ENCODE measurements at places on chromosomes 5 and 9.

DNA sequence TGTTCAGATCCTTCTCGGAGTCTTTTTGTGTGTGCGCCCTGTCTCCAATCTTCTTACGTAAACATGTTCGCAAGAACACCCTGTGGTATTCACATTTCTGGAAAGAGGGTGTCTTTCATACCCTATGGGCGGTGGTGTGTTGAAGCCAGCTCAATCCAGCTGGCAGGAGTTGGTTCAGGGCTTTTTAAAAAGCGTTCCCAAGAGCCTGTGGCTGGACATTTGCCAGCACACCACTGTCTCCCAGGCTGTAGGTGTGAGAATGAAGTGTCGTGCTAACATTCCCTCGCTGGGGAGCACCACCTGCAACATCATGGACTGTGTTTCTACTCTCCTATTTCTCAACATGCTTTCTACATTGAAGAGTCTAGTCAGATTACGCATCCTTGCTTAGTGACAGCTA, 51.7 kb downstream of the S1PR3 start:
- no peak for DNase-seq

GRCh38 chr9:15423231-15423985, 732 bp downstream of the SNAPC3 start:
- no peak for DNase-seq

DNA sequence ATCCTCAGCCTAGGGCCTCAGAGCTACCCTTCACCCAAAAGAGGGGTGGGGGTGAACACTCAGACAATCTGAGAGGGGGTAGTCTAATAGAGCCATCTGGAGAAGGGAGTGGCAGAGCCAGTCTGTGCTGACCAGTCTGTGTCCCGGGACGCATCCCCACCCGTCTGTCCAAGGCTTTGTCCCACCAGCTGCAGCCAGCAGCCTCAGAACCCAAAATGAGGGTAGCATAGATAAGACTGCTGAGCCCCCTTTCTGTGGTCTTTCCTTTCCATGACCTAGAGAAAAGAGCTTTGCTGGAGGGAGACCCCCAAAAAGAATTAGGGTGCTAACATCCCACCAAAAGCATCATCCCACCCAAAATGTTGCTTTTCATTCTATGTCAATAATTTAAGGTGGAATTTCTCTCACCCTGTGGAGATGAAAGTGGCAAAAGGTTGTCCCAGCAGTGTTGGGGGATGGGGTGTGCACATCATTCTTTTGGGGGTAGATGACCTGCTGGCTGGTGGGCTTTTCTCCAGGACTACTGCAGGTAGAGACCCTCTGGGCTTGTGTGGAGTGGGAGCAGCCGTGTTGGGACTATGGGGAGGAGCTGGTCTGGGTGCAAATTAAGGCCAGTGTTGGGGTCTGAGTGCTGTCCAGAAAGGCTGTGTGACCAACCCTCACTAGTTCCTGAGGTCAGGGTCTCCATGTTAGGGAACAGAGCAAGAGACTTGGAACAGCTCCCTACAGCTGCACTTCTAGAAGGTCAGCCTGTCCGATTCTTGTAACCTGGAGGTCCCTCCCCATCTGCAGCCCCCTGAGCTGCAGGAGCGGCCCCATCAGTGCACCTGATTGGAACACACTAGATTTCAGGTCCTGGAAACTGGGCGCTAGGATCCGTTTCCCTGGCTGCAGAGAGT, 19.9 kb downstream of the URM1 start:
- no peak for DNase-seq

GRCh38 chr5:42569953-42570548, 146.8 kb downstream of the GHR start:
- DNase-seq = no peak

DNA sequence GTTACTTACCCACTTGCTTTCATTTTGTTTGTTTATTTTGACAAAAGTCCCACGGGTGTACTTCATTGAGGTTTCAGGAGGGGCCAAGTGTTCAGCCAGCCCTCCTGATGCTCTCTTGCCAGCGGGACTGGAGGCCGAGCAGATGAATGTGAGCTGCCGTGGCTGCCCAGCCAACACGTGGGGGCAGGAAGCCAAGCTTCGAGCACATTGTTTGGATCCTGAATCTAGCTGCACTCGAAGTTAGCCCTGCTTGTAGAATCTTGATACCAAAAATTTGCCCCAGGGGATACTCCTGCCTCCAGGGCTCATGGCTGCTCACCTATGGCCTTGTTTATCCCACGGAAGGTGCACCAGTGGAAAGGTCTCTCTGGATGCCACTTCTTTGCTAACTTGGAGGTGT, 49.3 kb downstream of the RASGEF1C start:
- DNase-seq = peak; percentile 46

DNA sequence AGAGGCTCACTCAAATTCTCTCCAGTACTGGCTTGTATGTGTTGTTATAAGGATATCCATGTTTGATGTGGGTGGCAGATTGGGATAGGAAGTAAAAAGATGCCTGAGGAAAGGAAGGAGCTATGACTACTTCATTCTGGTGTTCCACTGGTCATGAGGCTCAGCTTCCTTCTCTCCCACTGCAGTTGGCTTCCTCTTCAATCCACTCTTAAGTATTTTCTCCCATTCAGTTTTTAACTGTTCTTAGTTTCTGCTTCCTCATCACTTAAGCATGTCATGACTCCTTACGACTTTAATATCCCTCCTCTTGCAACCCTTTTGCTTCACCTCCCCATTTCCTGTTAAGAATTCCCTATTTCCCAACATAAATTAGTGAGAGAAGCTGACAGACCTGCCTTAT, 81.1 kb downstream of the PJA2 start:
- DNase-seq = no peak

- DNase-seq = no peak
Observed at GRCh38 chr5:18653216-18653752, 1019.0 kb downstream of the TAF11L14 start.

DNA sequence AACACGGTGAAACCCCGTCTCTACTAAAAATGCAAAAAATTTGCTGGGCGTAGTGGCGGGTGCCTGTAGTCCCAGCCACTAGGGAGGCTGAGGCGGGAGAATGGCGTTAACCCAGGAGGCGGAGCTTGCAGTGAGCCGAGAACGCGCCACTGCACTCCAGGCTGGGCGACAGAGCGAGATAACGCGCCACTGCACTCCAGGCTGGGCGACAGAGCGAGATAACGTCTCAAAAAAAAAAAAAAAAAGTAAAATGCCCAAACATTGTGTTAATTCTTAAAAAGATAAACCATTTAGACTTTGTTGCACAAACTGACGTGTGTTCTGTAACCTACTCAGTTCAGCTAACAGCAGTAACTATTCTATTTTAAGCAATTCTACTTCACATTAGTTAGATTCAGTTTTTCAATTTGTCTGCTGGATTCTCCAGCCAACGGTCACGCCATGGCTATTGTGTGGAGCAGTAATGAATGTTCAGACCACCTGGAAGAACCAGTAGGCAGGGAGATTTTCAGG, 119.3 kb upstream of the MAN2A1 start:
- no peak for DNase-seq

All from cerebellar nuclear complex (tissue), 1 donor.